ENCODE measurements at places on chromosomes 16 and 17.

DNA sequence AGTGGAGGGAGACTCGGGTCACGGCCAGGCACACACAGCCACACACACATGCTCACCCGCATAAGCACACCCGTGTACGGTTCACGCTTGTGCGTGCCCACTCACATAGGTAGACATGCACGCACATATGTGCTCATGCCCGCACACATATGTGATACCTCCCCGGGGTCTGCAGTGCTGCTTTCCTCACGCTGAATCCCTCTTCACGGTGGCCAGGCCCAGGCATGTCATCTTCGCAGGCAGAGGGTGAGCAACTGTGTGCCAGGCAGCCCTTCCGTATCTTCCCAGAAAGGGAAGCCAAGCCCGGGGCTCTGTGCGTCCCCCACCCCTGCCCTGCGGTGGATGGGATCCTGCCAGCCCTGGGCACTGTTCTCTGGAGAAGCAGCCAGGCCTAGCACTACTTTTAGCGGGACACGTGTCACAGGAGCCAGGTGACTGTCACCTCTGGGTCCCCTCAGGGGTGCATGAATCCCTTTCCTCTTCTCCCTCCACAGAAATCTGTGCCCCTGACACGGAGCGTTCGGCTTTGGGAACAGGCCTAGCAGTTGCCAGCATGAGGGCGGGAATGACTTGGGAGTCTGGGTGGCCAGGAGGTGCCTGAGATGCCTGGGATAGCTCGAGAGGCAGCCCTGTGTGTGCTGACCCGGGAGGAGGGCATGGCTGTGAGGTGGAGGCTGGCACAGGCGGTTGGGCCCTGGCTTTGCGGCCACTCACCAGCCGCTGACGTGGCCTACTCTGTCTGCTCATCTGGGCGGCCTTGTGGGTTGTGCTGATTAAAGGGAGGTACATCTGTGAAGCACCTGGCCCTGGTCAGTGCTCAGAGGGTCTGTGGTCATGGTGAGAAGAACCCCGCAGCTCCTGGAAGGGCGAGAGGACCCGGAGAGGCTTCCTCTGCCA, 47.5 kb downstream of the BAIAP2 start:
- no peak for DNase-seq

DNA sequence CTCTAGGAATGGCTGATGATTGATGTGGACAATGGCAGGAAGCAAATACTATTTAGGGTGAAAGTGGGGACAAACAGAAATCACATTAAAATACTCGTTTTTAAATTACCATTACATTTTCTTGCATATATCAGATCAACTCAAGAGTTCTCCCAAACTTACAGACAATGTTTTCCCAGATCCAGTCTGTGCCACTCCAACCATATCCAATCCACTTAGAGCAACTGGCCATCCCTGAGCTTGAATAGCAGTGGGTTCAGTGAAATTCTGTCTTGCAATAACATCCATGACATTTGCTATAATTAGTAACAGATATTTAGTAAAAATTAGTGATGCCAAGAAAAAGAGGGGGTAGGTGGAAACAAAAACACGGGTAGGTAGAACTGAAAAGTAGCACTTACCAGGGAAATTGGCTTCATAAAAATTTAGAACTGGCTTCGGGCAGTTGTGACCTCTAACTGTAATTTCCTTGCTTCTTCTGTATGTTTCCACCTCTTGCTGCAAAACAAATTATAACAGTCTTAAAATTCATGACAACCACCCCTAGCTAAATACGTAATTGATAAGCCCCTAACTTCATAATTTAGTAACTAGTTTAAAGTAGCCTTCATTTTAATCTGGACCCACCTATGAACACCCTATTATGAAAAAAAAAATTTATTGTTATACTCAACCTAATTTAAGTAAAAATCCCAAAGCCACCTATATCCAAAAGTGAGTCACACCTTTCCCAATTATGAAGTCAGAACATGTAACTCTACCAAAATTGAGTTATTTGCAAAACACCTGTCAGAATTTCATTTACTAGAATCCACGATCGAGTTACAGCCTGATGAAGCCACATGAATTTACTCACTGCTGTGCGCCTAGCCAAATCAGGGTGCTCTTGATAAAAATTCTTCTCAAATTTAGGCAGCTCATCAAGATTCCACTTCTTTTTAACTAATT, 2.0 kb downstream of the DDX5 start:
- DNase-seq, result no peak

- no peak for DNase-seq
Measured at GRCh38 chr17:30186761-30187160, 48.7 kb downstream of the SLC6A4 start.

DNA sequence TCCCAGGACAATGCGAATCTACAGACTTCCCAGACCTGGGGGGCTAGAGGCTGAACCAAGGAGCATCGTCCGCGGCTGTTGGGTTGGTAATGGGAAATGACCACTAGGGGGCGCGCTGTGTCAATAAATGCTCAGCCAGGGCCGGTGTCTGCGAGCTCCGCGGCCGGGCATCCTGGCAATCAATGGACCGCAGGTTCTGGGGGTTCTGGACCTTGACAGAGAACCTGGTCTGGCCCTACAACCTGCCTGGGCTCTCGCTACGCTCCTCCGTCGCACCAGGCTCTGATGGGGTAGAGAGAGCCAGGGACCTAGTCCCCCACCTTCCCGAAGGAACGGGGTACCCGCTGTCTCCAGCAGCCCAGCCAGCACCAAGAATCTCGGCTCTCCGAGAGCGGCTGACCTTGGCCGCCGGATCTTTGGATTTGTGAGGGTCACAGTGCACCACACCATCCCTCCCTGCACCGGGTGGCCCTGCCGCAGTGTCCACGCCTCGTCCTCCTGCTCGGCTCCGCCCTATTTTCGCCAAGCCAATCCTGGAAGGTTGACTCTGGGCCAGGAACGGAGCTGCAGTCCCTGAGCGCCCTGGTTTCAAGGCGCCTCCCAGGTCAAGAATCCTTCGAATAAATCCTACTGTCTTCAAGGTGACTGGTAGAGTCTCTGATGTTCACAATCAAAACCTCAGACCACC, 20.4 kb upstream of the BEAN1 start:
- DNase-seq, result peak; percentile 65

DNA sequence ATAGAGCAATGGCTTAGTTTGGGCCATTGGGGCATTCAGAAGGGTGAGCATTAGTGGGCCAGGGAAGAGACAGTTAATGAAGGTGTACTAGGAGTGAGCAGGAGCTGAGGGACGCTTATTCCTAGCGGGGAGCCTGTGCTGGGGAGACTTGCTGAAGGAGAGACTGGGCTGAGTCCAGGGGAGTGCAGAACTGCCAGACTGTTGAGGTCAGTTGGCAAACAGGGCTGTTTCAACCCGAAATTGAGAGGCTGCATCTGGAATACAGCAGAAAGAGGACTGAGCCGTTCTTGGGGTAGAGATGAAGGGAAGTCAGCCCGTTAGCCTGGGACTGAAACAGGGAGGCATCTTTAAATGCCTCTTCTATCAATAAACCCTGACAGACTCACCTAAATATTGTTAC, 33.2 kb downstream of the MAP2K6 start:
- no peak for DNase-seq

GRCh38 chr17:36153895-36154610, 22.4 kb downstream of the TBC1D3B start:
- DNase-seq, result no peak

DNA sequence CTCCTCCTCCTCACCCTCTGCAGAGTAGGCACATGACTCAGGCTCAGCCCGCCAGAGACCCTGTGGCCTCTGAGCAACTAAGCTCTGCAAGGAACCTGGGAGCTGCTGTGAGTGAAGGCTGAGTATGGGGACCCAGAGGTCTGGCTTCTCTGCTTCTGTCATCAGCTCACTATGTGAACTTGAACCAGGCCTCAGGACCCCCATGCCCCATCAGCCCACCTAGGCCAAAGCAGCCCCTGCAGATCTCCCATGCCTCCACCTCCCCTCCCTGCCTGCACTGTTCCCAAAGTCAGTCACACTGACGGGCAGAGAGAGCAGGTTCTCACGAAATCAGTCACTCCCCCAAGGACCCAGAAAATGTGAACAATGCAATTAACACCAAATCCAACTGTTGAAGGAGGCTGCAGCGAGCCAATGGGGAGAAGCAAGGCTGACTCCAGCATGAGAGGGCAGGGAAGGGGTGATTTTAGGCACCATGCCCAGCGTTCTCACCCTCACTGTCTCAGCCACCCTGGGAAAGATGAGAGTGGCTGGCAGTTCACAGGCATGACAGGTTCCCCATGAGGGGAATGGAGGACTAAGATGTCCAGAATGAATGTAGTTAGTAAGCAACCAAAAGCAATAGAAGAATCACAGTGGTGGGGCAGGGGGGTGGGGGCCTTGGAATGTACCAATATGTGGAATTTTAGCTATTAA, 60.6 kb downstream of the BEAN1 start:
- no peak for DNase-seq

DNA sequence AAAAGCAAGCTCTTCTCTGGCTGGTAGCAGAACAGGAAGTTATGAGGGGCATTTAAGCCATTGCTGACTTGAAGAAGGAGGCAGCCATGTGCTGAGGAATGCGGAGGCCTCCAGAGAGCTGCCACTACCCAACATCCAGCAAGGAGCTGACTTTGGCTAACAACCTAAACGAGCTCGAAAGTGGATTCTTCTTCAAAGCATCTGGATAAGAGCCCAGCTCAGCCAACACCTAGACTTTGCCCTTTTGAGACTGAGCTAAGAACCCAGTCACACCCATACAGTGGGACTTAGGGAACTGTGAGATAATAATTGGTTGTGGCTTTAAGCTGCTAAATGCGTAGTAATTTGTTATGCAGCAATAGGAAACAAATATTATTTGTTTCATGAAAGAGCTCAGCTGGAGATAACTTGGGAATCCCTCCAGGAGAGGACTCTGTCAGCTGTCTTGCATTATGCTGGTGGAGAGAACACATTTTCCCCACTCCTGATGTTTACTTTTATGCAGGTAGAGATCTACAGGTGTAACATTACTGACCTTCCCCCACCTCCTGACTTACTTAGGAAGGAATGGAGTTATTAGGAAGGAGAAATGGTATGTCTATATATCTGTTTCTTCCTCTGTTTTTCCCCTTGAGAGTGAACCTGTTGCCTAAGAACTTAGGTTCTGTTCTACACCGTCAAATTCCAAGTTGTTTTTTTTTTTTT, 52.7 kb upstream of the ZNF629 start:
- DNase-seq, result no peak

- no peak for DNase-seq
Measured at GRCh38 chr17:71494062-71494855, 626.6 kb upstream of the SOX9 start.

DNA sequence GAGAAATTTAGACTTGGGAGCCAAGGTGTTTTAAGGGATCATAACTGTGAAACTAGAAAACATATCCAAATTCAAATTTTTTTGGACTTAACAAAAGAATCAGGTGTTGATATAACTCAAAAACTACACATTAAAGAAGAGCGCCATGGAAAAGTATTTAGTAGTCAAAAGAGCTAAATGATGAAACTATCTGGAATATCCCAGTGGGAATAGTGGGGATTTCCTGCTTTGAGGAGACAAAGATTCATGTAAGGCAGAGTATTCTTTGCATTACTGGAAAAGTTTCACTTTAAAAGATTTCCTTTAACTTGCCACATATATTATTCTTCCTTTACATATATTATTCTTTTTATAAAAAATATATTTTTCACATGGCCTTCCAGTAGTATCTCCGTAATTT, 40.3 kb upstream of the VPS4A start:
- no peak for DNase-seq

GRCh38 chr17:38544839-38545209, 60.9 kb downstream of the SRCIN1 start:
- DNase-seq, result no peak

GRCh38 chr16:89586853-89587252, 11.3 kb downstream of the CPNE7 start:
- no peak for DNase-seq

- peak; percentile 47 for DNase-seq
Measured at GRCh38 chr17:1197781-1198490, 18.2 kb upstream of the ABR start.

- no peak for DNase-seq
Measured at GRCh38 chr16:80608946-80609345, 68.2 kb downstream of the DYNLRB2 start.

DNA sequence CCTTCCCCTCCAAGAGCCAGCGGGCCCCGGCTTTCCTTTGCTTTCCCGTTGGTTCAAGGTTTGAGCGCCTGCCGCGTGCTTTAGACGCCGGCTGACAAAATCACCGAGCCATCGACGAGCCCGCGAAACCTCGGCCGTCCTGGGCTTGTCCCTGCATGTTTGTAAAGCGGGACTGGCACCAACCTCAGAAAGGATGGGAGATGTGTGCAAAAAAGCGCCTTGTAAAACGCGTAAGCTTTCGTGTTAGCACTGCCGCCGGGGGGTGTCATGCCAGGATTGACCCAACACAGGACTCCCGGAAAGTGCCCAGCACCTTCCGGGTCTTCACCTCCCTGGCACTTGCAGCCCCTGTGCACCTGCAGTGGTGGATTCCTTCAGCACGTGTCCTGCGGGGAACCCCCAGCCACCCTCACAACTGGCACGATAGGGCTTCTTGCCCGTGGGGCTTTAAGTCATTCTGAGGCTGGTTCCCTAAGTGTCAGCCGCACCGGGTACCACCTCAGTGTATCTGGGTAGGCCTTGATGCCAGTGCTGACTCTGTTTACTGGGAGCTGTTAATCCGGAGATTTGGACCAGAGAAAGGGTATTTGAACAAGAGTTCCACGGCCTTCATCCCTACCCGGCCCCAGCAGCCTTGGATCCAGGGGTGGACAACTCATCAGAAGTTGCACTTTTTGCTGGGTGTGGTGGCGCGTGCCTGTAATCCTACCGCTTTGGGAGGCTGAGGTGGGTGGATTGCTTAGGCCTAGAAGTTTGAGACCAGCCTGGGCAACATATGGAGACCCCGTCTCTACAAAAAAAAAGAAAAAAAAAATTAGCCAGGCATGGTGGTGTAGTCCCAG, 817 bp downstream of the NDUFAF8 start:
- DNase-seq, result peak; percentile 43

DNA sequence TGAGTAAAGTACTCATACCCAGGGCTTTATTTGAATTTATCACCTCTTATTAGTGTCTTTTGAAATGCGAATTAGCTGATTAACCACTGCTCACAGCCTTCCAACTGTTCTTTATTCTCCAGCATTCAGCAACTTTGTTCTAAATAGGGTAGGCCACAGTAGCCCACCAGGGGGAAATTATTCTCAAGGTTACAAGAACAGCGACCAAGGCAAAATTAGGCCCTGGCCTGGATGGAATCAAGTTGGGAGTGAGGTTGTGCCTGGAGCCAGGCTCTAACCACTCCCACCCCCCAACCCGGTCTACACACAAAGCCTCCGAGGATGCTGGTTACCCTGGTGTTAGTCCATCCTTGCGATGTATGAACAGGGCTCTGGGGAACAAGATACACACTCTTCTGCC, 245.5 kb downstream of the STX8 start:
- DNase-seq, result no peak

DNA sequence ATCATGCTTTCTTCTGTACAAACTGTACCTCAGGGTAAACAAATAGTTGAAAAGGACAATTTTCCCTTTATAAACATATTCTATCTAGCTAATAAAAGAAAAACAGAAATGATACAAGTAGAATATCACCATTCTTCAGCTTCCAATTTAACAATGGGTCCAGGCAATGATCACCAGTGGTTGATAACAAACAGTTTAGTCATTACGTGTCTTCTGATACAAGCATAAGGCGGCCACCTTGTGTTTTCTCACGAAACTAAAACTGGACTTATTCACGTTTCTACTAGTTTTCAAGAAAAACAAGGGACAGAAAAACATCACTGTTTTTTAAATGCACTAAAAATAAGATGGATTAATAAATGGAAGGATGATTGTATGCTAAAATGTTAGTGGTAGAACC, 58.3 kb downstream of the STH start:
- DNase-seq, result no peak

- no peak for DNase-seq
Measured at GRCh38 chr17:39508987-39509386, 47.7 kb downstream of the CDK12 start.

Measured in activated CD8-positive, alpha-beta memory T cell treated with anti-CD3 and anti-CD28 coated beads for 4 hours (primary cell).